NCI-H446 treated with DMSO at 0.1 percent for 48 hours (cell line): ENCODE measurements at places on chromosomes 3 and 15.

GRCh38 chr15:23877502-23878412, 190.7 kb upstream of the NDN start:
- no peak for DNase-seq

- DNase-seq, result no peak
Observed at GRCh38 chr15:64222573-64223366, 59.9 kb upstream of the PPIB start.

GRCh38 chr15:79924379-79924778, 27.6 kb upstream of the MTHFS start:
- no peak for DNase-seq

GRCh38 chr3:806006-806405, 286.8 kb upstream of the CNTN6 start:
- DNase-seq, result no peak

DNA sequence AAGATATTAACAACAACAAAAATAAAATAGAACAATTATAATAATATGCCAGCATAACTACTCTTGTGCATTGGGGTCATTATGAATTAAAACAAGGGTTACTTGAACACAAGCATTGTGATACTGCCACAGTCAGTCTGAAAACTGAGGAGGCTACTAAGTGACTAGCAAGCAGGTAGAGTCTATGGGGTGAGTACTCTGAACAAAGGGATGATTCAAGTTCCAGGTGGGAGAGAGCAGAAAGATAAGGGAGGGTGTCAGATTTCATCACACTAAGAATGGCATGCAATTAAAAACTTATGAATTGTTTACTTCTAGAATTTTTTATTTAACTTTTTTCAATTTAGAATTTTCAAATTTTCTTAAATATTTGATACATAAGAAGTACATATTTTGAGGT, 754.4 kb upstream of the GOLIM4 start:
- DNase-seq, result no peak

DNA sequence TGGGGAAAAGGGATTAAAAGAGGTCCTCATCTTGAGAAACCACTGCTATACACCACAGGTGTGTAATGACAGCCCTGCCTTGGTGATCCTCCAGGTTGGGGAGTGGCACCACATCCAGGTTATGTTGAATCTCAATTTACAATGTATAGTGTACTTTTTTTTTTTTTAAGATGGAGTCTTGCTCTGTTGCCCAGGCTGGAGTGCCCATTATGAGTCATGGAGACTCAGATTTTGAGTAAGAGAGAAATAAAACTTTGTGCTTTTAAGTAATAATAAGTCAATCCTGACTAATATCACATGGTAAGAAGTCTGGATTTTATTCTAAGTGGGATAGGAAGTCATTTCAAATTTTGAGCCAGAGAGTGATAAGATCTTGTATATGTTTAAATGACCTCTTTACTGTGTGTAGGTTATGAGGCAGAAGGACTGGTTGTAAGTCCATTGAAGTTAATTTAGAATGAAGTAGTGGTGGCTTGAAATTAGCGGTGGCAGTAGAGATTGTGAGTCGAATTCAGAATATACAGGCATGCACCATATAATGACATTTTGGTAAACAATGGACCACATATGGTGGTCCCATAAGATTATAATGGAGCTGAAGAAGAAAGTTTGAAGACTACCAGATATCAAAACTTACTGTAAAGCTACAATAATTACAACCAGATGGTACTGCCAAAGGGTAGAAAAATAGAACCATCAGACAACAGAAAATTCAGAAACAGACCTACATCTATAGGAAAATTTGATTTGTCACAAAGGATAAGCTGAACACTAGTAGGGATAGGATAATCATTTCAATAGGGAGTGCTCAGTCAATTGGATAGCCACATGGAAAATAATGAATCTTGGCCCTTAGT, 20.7 kb downstream of the POPDC2 start:
- DNase-seq, result no peak
